ENCODE measurements at places on chromosomes 2 and 18.

DNA sequence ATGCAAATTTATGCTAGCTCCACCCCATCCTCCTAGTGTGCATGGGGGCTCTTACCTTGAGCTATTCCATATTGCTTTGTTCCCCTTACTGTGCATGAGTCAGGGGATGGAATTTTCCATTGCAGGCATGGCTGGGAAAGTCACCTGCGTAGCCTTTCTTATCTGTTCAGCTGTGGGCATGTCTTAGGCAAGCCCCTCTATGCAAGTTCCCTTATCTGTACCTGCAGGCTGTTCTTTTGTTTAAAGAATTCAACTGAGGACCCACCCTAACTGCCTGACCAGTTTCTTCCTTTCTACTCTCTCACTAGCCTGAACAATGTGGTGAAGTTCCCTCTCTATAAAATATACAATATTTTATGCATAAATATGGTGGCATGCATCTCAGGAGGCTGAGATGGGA, 54.2 kb upstream of the CDCA7 start:
- DNase-seq = no peak

DNA sequence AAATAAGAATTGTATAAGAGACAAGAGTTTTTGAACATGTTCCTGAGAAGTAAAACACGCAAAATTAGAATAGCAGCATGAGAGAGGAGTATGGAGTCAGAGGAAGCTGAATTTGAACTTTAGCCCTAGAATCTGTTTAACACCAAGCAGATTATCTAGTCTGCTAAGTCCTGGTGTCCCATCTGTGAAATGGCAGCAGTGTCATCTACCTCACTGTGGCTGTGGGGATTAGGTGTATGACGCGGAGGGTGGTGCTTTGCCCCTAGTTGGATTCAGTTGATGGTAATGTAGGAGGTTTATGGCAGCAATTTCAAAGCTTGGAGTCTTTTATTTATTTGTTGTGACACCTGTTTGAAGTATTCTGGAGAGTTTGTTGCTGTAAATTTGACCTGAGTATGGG, 79.2 kb downstream of the ZNF532 start:
- DNase-seq = no peak

GRCh38 chr2:112686348-112687217, 34.2 kb upstream of the NT5DC4 start:
- DNase-seq = no peak

GRCh38 chr18:63819786-63820185, 44.6 kb downstream of the SERPINB7 start:
- DNase-seq = no peak

GRCh38 chr2:175030380-175031271, 25.4 kb upstream of the CHN1 start:
- no peak for DNase-seq

DNA sequence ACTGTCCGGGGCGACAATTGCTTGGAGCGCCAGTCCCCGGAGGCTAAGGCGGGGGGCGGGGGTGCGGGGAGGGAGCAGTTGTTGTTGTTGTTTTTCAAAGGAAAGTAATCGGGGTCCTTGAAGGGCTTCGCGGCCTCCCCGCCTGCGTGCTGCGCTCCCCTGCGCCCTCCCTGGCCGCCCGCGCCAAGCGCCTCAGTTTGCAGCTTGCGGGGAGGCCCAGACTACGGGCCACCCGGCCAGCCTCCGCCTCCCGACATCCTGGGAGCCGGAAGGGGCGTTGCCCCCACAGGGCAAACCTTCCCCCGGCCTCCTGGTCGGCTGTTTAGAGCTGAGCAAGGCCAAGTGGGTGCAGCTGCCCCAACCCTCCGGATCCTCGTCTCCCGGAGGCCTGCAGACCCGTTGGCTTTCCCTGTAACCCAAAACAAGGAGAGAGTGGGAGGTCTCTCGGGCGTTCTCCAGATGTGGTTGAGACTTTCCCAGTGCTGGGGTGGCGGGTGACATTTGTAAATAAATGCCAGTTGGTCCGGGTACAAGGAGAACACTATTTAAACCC, 3.7 kb upstream of the SIX3 start:
- no peak for DNase-seq

DNA sequence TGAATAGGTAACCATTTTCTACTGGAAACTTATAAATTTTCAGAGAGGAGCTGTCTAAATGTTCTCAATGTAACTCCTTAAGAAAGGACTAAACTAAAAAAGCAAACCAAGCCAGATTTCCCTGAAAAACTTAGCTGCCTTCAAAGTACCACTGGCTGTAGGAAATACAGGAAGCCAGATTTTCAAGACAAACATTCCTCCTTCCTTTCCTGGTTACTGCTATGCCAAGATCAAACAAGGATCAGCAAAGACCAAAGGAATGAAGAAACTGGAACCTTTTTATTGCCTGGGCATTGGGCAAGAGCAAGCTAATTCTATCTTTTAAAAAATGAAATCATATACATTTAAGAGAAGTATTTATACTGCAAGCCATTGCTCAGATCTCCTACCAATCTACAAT, 212.7 kb downstream of the DYM start:
- DNase-seq = no peak

GRCh38 chr18:58055890-58056558, 12.0 kb downstream of the NEDD4L start:
- DNase-seq = no peak

DNA sequence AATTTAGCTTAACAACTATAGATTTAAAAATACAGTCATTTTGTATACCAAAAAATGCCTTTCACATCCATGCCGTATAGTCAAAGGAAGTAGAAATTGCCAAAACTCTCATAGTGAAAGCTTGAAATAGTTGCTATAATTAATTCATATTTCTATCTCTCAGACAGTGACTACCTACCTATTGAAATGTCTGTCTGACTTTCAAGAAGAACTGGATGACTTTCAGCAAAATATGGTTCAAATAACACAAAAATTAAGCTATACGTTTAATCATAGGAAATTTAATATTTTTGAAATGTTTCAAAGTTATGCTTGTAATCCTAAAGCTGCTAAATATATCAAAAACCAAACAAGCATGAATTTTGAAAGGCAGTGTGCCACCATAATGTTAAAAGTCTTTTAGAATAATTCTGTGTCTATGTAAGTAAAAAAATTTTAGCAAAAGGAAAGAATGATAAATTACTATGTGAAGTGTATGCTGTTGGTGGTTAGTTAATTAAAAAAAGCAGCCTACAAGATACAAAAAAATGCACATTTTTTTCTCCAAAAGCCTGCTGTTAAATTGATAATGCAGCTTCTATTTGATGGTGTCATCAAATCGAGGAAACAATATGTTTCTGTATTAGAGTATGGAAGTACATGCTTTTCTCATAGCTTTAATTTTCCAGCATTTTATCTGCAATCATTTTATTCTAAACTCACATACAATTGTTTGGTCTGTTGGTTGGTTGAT, 57.7 kb upstream of the ST6GAL2 start:
- DNase-seq = no peak

DNA sequence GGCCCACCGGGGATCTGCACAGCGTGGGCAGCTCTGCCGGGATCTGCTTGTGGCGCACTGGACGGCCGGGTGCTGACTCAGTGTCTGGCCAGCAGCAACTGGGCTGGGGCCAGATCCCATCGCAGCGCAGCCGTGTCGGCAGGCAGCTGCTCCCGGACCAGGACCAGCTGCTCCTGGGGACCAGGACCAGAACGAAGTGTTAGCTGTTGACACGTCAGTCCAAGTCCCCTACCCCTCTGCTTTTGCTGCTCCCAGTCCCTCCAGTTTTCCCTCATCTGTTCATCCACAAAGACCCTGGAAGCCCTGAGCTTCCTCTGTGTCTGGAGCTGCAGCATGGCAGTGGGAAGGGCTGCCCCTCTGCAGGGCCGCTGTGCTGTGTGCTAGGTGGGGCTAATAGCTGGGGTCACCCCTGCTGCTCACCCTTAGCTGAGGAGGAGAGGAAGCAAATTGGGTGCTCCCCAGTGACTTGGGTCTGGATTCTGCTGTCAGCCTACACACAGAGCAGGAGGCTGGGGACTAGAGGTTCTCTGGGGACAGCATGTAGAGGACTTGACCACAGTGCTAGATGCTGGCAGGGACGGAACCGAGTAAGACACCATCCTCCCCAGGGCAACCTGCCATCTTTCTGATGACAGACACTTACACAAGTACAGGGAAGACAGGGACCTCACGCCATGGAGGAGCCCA, 16.9 kb upstream of the KIF1A start:
- DNase-seq = no peak

GRCh38 chr18:41949206-41949920, 5.7 kb upstream of the PIK3C3 start:
- DNase-seq = no peak

DNA sequence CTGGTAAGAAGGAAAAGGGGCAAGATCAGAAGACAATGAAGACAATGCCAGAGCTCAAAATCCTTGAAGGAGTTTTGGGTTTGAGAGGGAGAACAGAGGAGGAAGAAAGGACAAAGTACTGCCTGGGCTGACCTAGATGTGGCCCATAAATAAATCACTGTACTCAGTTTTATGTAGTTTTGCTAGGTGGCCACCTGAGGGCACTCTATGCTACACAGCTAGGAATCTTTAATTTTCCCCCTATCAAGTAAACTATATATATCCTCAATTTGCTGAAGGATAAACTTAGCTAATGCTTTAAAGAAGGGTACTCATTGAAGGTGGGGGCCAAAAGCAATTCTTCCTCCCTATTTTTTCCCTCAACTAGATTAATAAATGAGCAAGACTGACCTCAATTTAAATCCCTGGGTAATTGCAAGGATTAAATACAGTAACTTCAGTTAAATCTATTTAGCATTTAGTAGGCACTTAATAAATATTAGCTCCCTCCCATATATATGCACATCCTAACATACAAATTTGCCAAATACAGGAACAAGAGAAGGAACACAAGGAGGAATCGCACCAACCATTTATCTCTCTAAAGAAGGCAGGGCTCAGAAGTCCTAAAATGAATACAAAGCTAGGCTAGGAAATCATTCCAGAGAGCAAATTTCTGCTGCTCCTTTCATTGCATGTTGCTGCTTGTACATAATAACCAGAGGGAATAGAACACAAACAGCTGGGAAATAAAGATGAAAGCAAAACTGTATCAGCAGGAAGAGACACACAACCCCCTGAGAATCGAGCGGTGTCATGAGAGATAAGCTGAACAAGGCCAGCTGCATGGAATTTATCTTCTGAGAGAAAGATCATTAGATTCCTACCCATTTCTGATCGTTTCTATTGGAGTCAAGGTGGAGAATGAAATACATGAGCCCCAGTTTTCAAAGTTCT, 540.1 kb downstream of the NRXN1 start:
- DNase-seq = peak; percentile 1

- no peak for DNase-seq
These were observed 112.9 kb downstream of the THADA start for GRCh38 chr2:43482961-43483360.
